Stimulated activated memory B cell treated with anti-CD40 and anti-IgM and Interleukin-4, amounts not matched to agents 10 μg/mL and 1 μg/mL and 100 μg/mL, for 72 hours (primary cell): ENCODE measurements at places on chromosomes 11 and 22.

DNA sequence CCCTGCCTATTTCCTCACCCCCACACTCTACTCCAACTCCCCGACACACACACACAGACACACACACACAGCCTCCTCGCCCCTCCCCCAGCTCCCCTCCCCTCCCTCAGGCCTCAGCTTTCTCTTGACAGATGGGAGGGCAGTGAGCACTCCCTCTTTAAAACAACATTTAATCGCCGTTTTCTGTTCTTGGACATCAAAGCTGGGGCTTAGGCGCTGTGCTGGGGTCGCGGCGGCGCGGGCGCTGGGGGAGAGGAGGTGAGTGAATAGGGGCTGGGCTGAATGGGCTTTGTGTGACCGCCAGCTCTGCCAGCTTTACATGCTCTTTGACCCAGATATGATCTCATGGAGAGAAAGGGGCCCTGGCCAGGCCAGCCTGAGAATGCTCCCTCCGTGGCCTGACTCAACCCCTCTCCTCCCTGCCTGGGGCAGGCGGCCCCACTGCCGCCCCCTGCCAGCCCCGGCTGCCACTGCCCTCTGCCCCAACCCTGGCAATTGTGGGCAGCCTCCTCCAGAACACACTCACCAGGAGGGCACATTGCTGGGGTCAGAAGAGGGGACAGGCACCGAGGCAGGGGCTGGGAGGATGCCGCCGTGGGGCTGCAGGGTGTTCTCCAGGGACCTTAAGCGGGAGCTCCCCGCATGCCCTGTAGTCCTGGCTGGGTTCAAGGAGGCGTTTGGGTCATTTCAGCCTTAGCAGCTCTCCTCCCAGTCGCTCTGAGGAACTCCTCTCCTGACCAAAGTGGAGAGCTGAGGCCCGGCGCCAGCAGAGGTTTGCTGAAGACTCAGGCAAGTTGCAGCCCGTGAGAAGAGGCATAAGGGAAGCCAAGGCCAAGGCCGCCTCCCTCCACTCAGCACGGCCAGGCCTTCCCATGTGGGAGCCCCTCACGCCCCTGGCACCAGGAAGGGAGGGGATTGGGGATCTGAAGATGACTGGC lies 38.3 kb upstream of the NNMT start:
- no peak for ATAC-seq
- H3K27ac ChIP-seq = peak overlapping the region; percentile 67
- no peak overlapping the region for H3K4me3 ChIP-seq
- H3K27me3 ChIP-seq = no peaks in the 10 kb centered on the region

DNA sequence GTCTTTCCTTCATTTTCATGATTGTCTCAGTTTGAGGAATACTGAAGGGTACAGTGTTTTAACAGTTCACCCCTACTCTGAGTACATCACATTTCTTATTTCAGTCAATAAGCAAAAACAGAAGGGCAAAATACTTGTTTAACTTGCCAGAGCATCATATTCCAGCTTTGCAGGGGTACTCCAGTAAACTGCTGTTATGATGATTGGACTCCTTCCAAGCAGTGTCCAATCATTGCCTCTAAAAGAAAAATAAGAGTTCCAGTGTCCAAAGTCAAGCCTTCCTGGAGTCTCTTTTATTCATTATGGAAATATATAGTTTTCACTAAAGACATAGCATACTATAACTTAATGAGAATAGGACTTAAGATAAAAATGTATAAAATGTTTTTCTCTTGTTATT lies 105.1 kb downstream of the FANCF start:
- no peaks in the 10 kb centered on the region for H3K4me1 ChIP-seq
- no peak overlapping the region for H3K4me3 ChIP-seq
- H3K36me3 ChIP-seq = no peaks in the 10 kb centered on the region
- no peak for ATAC-seq

DNA sequence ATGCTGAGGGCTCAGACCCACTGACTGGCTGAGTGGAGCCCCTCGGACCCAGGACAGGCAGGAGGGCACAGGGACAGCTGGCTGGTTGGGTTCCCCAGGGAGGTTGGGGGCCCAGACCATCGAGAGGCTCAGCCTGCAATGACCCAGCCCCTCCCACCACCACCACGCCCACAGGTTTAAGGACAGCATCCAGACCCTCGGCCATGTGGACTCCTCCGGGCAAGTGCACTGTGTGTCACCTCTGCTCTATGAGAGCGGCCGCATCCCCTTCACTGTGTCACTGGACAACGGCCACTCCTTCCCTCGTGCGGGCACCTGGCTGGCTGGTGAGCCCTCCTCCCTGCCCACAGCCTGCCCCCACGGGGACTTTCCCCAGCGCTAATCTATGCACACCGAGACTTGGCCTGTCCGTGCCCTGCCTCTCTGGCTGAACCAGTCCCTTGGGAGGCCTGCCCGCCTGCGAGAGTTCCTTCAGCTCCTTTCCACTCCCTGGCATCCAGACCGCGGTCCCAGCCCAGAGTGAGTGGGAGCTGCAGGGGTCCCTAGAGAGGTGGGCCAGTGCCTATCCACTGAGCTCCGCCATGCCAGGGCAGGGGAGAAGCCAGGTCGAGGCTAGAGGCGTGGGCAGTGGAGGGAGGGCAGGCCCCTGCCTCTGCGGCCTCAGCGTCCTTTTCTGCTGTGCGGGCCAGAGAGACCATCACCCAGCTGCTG lies 2.2 kb downstream of the SUSD2 start:
- peaks cover 6% of the 10 kb centered on the region for H3K27me3 ChIP-seq
- peak overlapping the region; percentile 58 for H3K4me3 ChIP-seq
- no peak overlapping the region for H3K27ac ChIP-seq
- peaks cover 2% of the 10 kb centered on the region for H3K36me3 ChIP-seq
- ATAC-seq = peak; percentile 81

DNA sequence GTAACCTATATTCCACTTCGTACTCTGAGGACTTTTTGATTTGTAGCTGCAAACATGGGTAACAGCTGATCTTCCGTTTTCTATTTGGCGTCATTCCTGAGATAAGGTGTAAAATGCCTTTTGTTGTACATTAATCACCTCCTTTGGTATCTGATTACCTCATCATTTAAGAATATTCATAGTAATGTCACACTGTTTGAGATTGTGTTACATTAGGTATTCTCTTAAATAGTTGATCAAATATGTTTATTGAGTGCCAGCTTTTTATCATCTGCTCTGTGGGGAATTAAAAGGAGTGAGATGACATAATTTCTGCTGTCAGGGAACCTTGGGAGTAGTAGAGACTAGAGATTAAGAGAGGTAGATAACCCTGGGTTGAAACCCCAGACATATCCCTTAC lies 5.9 kb downstream of the NCAM1 start:
- H3K4me3 ChIP-seq = no peak overlapping the region
- peaks cover 3% of the 10 kb centered on the region for H3K36me3 ChIP-seq

DNA sequence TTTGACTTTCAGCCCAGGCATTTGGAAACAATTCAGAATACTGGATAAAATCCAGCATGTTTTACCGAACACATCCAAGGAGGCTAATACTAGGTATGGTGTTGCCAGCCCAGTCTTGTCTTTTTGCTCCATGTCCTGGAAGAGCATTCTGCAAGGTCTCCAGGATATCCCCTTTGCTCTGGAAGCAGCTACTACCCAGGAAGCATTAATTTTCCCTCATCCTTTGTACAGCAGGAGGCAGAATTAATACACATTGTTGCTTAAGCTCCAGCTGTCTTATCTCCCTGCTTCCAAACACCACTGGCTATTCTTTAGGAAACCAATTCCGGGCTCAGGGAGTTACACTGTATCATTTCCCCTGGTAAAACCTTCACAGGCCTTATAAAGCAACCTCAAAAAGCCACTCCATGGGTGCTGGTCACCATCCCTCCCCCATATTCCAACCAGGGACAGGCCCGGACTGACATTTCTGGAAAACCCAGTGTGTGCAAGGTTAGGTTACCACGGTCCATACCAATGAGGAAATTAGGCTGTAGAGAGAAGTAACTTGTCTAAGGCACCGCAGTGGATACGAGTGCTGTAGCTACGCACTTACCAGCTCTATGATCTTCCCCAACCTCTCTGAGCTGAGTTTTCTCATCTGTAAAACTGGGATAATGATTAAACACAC lies 1.5 kb upstream of the UBASH3B start:
- H3K27ac ChIP-seq = no peak overlapping the region
- no peak overlapping the region for H3K4me3 ChIP-seq
- peaks cover 18% of the 10 kb centered on the region for H3K4me1 ChIP-seq
- no peaks in the 10 kb centered on the region for H3K36me3 ChIP-seq

GRCh38 chr11:109424901-109425300 lies 2.9 kb downstream of the C11orf87 start:
- H3K36me3 ChIP-seq = peaks cover 6% of the 10 kb centered on the region
- H3K27me3 ChIP-seq = peaks cover 44% of the 10 kb centered on the region
- no peak overlapping the region for H3K4me3 ChIP-seq
- H3K4me1 ChIP-seq = no peaks in the 10 kb centered on the region

DNA sequence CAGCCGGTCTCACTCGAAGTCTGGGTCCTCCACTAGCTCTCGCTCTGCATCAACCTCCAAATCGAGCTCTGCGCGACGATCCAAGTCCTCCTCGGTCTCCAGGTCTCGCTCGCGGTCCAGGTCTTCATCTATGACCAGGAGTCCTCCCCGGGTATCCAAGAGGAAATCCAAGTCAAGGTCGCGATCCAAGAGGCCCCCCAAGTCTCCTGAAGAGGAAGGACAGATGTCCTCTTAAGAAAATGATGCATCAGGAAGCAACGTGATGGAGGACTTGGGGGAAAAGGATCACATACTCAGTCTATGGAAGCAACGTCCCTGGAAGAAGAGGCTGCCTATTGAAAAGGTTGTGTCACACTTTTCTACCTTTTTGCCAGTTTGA lies 1.1 kb downstream of the SRSF8 start:
- peaks cover 18% of the 10 kb centered on the region for H3K36me3 ChIP-seq
- peaks cover 36% of the 10 kb centered on the region for H3K4me1 ChIP-seq
- H3K4me3 ChIP-seq = peak overlapping the region; percentile 100
- ATAC-seq = no peak
- H3K27ac ChIP-seq = peak overlapping the region; percentile 97

GRCh38 chr11:128548649-128549255 lies 38.6 kb downstream of the ETS1 start:
- H3K4me3 ChIP-seq = peak overlapping the region; percentile 75
- H3K4me1 ChIP-seq = peaks cover 72% of the 10 kb centered on the region
- H3K27me3 ChIP-seq = no peaks in the 10 kb centered on the region
- H3K27ac ChIP-seq = peak overlapping the region; percentile 89
- no peak for ATAC-seq

- no peak for ATAC-seq
- H3K27ac ChIP-seq = peak overlapping the region; percentile 82
- H3K27me3 ChIP-seq = no peaks in the 10 kb centered on the region
- peaks cover 79% of the 10 kb centered on the region for H3K4me1 ChIP-seq
- peak overlapping the region; percentile 19 for H3K4me3 ChIP-seq
These were observed 4.7 kb downstream of the GUCD1 start for GRCh38 chr22:24550028-24550901.

GRCh38 chr11:64181506-64182411 lies 4.2 kb upstream of the STIP1 start:
- no peak overlapping the region for H3K27ac ChIP-seq
- H3K36me3 ChIP-seq = no peaks in the 10 kb centered on the region
- no peak for ATAC-seq
- no peaks in the 10 kb centered on the region for H3K27me3 ChIP-seq

GRCh38 chr11:70247710-70248072 lies 22.8 kb upstream of the PPFIA1 start:
- H3K27ac ChIP-seq = no peak overlapping the region
- H3K27me3 ChIP-seq = peaks cover 28% of the 10 kb centered on the region
- H3K36me3 ChIP-seq = no peaks in the 10 kb centered on the region
- peaks cover 2% of the 10 kb centered on the region for H3K4me1 ChIP-seq

DNA sequence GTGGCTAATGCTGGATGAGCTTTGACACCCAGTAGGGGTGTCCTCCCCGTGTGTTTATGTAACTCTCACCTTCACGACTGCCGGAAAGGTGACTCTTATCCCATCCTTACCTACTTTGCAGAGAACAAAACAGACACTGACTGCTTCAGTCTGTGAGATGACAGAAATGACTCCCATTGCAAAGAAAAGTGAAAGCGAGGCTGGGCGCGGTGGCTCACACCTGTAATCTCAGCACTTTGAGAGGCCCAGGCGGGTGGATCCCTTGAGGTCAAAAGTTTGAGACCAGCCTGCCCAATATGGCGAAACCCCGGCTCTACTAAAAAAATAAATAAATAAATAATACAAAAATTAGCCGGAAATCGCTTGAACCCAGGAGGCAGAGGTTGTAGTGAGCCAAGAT lies 106.4 kb upstream of the ANO1 start:
- H3K36me3 ChIP-seq = no peaks in the 10 kb centered on the region
- peaks cover 47% of the 10 kb centered on the region for H3K27me3 ChIP-seq
- peaks cover 12% of the 10 kb centered on the region for H3K4me1 ChIP-seq
- ATAC-seq = no peak
- H3K27ac ChIP-seq = no peak overlapping the region
- H3K4me3 ChIP-seq = no peak overlapping the region

DNA sequence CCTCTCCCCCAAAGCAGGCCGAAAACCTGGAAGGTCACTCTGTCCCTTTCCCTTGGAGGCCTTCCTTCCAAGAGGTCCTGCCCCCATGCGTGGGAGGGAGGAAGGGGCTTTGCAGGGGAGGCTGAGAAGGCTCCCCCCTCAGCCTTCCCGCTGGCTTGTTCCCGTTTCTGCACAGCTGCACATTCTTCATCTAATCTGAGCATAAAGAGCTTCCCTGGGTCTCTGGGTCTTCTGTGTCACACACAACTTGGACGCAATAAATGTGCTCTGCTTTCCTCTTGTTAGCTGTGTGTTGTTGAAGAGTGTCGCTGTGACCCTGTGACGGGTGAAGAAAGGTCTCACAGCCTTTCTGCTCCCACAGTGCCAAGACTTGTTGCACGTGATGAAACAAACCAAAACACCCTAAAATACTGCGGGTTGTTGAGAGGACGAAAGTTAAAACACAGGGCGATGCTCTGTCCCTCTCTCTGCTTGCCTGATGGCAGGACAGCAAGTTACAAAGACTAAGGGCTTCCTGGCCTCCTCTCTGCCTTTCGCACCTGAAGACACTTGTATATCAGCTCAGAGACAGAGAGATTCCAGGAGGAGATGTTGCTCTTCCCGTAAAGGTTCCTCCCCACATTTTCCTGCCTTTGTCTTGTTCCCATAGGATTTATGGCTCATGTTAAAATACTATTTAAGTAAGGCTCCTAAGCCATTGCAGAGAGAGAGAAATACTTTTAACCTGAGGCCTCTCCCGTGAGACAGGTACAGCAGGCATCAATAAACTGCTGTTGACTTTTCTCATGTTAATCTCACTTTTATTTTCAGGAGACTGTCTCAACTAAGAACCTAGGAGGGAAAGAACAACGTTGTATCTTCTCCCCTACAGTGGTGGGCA lies 15.4 kb upstream of the IFITM3 start:
- no peak overlapping the region for H3K4me3 ChIP-seq
- H3K36me3 ChIP-seq = no peaks in the 10 kb centered on the region
- H3K27me3 ChIP-seq = no peaks in the 10 kb centered on the region
- no peak for ATAC-seq
- peak overlapping the region; percentile 10 for H3K27ac ChIP-seq

- ATAC-seq = no peak
- no peaks in the 10 kb centered on the region for H3K27me3 ChIP-seq
- peaks cover 35% of the 10 kb centered on the region for H3K36me3 ChIP-seq
- no peak overlapping the region for H3K4me3 ChIP-seq
- H3K4me1 ChIP-seq = peaks cover 2% of the 10 kb centered on the region
- no peak overlapping the region for H3K27ac ChIP-seq
These were observed 20.1 kb downstream of the CSRP3 start for GRCh38 chr11:19181531-19182261.

GRCh38 chr11:36400766-36401455 lies 104.8 kb downstream of the PRR5L start:
- H3K36me3 ChIP-seq = no peaks in the 10 kb centered on the region
- no peak overlapping the region for H3K27ac ChIP-seq
- H3K4me3 ChIP-seq = no peak overlapping the region
- peaks cover 22% of the 10 kb centered on the region for H3K4me1 ChIP-seq
- no peak for ATAC-seq
